ENCODE measurements at places on chromosomes 4 and X.

DNA sequence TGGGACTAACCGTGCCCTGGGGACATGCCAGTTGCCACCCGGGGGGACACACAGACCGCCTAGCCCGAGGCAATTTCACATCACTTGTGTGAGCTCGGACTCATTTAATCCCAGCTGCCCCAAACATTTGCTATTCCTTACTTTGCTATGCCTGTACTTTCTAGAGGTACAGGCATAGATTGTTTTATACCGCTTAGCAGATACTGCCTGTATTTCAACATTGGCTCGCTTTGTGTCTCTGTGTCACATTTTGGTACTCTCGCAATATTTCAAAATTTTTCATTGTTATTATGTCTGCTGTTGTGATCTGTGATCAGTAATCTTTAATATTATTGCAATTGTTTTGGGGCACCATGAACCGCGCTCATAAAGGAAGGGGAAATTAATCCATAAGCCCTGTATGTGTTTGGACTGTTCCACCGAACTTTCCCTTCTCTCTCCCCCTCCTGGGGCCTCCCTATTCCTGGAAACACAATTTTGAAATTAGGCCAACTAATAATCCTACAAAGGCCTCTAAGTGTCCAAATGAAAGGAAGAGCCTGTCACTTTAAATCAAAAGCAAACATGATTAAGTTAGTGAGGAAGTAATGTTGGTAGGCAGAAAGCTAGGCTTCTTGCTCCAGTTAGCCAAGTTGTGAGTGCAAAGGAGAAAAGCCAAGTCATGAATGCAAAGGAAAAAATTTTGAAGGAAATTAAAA is 568 bp upstream of the CASP6 start:
- no peak for DNase-seq

- DNase-seq, result no peak
Observed at GRCh38 chr4:55921093-55921492, 27.7 kb upstream of the CEP135 start.

DNA sequence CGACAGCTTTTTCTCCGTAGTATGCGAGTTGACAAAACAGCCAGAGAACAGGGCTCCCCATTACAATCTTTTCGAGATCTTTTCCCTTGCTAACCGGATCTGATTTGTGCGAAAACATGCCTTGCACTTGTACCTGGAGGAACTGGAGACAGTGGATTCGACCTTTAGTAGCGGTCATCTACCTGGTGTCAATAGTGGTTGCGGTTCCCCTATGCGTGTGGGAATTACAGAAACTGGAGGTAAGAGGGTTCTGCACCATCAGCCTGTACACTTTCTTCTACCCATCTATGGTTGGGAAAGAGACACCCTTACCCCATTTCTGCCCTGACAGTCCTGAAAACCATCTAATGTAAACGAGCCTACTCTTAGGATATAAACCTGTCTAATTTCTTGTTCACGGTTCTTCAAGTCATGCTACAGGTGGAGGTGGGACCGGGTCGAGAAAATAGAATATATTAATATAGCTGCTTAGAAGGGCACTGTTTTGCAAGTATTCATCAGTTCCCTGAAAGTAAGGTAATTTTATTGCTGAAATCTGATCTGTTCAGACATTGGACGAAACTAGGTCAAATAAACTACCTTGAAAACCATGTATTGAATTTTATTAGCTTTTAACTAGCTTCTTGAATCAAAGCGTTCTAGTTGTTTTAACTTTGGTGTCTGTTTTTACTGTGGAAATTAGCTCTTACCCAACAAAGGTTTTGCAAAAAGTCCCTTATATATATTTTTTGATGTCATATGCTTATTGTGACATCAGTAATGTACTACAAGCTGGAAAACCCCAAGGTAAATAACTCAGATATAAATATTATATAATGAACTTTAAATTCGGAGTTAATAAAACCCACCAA is 869 bp downstream of the TMEM184C start:
- DNase-seq, result no peak

GRCh38 chr4:61220556-61220955 is 20.4 kb downstream of the ADGRL3 start:
- no peak for DNase-seq

DNA sequence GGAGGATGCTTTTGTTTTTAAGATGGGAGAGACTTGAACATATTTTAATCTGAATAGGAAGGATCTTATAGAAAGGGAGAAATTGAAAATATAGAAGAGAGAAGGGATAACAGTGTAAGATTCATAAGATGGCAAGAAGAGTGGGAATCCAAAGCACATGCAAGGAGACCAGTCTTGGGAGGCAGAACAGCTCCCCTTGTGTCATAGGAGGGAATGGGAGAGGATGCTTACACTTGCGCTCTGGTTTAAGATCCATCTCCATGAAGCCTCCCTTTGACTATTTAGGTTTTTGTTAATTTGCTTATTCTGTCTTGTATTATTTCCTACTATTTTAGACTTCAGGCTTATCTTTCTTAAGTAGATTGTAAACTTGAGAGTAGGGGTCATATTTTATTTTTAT is 42.7 kb downstream of the KIF4A start:
- DNase-seq, result no peak

- no peak for DNase-seq
Observed at GRCh38 chr4:37601531-37601930, 84.6 kb downstream of the RELL1 start.

DNA sequence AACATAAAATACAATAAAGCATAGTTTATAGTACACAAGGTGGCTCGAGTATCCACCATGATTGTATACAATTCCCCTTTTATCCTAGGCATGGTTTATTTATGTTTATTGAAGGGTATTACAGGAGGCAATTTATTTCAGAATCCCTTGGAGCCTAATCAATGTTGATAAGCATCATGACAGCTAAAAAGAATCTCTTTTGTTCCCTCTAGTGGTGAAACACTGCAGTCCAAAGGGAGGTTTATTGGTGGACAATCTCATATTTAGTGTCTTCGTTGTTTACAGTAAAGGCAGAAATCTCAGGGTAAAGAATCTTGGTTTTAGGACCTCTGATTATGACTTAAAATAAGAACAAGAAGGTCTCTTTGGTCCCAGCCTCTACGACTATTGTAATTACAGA is 1712.5 kb downstream of the C4orf33 start:
- DNase-seq, result no peak

DNA sequence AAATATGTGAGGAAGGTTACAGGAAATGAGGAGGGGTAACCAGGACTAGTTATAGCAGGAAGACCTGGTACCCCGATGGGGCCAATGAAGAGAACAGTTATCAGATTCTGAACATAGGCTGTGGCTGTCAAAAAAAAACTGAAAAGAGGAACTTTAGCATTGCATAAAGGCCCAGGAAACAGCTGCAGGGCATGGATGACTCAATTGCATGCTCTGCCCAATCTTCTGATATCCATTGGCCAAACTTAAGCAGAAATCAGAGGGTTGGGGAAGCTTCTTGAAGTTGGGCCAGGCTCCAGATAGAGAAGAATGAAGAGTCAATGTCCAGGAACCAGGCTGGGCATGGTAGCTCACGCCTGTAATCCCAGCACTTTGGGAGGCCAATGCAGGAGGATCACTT is 1222.4 kb upstream of the PRKX start:
- DNase-seq, result no peak

GRCh38 chr4:182510836-182511235 is 267.6 kb downstream of the TENM3 start:
- DNase-seq, result no peak

- DNase-seq, result no peak
Observed at GRCh38 chrX:9326369-9326768, 138.5 kb upstream of the TBL1X start.

DNA sequence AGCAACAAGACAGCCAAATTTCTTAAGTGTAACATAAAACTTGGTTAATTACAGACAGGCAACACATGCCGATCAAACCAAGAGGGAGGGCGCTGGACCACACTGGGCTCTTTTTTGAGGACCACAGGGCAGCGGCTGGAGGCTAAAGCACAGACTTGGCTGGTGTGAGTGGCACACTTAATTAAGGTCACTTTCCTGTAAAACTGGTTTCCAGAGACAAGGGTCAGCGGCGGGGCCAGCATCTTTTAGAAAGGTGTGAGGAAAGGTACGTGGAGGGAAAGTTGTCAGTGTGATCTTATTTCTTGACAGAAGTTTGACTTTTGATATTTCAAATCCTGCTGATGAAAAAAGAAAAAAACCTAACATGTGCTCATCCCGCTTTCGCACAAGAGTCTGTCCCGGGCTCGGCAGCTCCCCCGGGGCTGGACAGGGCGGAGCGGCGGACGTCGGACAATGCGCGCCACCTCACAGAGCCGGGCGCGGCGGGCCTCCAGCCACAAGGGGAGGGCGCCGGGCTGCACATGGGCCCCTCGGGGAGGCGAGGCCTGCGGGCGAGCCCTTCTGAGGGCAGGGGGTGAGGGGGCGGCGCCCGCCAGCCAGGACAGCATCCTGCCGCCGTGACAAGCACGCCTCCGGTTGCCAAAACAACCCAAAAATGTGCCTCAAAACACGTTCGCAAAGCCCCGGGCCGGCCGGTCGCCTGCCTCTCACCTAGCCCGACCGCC is 660 bp upstream of the HSPA4L start:
- DNase-seq, result no peak

GRCh38 chr4:151620066-151620465 is 140.7 kb downstream of the GATB start:
- no peak for DNase-seq

DNA sequence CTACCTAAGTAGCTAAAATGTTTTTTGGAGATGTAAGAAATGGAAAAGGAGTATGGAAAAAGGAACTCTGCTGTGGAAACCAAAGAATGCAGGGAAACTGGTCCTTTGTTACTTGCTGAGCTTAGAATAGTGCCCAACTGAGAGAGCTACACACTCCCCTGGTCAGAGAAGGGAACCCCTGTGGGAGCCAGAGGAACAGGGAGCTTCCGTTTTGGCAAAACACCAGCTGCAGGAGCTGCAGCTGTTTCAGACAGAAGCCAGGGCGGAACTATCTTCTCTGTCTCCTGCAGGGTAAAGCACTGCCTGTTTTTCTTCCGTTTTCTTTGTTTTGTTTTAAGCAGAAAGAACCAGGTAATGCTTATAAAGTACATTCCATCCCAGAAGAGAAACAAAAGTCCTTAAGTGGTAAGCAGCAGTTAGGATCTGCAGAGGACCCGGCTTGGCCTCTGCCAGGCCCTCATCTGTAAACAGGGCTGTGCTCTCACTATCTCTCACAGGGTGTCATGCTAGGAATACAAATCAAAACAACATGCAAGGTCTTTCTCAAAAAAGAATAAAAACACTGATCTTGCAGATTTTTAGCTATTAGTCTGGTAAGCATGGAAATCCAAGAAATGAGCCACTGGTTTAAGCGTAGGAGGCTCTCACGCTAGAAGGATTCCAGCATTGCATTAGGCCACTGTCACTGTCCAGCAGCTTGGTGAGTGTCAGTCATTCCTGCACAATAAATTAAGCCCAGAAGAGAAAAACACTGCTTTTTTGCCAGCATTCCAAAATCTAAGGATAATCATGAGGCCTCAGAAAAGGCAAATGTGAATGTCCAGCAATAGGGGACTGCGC is 76.1 kb downstream of the CHST7 start:
- DNase-seq, result no peak

DNA sequence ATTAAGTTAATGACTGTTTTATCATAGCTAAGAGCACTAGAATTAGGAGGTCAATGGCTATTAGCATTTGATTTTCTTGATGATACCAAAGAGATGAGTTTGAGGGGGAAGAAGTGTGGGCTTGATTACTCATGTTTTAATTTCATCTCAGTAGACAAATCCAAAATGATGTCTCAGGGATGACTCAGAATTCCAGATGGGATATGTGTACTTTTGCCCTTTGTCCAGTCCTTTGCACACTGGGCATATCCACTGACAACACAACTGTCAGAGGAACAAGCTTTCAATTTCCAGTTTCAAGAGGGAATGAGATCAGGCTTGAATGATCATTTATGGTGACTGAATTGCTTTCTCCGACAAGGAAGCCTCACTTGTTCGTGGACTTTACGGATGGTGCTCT is 325.3 kb upstream of the FTHL17 start:
- no peak for DNase-seq

GRCh38 chr4:69823481-69824186 is 36.3 kb downstream of the SULT1E1 start:
- peak; percentile 10 for DNase-seq

- DNase-seq, result no peak
Observed at GRCh38 chr4:151895671-151896070, 134.9 kb upstream of the GATB start.

DNA sequence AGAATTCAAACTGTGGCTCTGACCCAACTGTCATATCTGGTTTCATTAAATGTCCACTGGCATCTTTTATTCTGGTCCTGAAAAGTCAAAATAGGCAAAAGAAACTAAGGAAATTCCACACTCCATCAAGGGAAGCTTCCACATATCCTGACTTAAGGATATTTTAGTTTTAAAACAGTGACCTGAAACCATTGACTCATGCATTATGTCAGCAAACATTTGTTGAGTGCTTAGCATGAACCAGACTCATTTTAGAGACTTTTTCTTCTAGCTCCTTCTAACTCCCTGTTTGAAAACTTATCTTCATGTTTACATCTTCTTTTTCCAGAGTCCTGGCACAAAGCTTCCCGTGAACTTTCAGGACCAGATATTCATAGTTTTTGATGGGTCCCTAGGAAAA is 6.9 kb upstream of the CXCL1 start:
- DNase-seq, result no peak

GRCh38 chr4:87007528-87008446 is 73.0 kb downstream of the AFF1 start:
- DNase-seq, result no peak

GRCh38 chr4:119750048-119750447 is 121.4 kb upstream of the PDE5A start:
- no peak for DNase-seq

GRCh38 chr4:140408974-140409373 is 18.5 kb downstream of the CLGN start:
- no peak for DNase-seq

- no peak for DNase-seq
Observed at GRCh38 chr4:30386266-30386895, 333.8 kb upstream of the PCDH7 start.

DNA sequence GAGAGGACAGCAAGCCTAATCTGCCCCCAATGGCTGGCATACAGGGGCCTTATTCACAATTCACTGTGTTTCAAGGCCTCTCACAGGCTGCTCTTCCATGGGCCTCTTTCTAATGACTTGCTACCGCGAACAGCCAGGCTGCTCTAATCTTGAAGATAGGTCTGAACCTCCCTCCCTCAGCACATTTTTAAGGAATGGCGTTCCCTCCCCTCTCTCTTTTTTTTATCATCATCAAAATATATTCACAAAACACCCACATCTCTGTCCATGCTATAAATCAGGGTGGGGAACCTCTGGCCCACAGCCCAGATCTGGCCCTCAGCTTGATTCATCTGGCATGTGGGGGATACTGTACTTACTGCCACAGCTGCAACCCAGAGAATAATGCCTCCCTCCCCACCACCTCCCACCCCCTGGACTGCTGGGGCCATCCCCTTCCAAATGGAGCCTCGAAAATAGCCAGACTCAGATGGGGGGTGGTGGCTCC is 76.2 kb upstream of the PLAC1 start:
- no peak for DNase-seq

Data from stimulated activated CD4-positive, alpha-beta T cell treated with anti-CD3 and anti-CD28 coated beads, Interleukin-15, amount 100 ng/mL, for 1 hour (primary cell).